Bone marrow (tissue), 2 donors: ENCODE measurements at places on chromosomes 13 and 19.

DNA sequence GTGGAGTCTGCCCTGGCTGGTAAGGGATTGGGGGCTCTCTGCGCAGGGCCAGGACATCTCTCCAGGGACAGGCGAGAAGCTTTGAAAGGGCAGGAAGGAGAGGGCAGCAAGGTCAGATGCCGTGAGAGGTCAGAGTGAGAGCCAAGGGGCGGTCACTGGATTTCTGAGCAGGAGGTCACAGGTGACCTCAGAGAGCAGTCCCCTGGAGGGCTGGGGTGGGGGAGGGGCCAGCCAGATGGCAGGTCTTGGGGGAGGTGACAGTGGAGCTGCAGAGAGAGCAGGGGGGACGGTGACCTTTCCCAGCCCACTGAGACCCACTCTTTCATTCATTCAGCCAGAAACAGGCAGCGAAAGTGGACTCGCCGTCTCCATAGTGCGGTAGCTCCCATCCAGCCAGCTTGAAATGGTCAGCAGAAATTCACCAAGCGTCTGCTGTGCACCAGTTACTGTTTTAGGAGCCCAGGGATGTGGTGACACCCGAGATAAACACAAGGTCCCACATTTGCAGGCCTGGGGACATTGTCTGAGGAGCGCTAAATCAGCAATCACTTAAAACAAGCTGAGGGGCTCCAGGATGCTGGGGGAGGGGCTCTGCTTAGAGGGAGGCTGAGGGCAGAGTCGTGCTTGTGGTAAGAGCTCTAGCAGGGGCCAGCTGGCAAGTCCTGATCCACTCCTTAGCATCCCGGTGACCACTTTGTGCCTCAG is 10.2 kb downstream of the CARM1 start:
- no peak for DNase-seq

- no peak for DNase-seq
Observed at GRCh38 chr13:95368998-95369397, 67.7 kb upstream of the ABCC4 start.

DNA sequence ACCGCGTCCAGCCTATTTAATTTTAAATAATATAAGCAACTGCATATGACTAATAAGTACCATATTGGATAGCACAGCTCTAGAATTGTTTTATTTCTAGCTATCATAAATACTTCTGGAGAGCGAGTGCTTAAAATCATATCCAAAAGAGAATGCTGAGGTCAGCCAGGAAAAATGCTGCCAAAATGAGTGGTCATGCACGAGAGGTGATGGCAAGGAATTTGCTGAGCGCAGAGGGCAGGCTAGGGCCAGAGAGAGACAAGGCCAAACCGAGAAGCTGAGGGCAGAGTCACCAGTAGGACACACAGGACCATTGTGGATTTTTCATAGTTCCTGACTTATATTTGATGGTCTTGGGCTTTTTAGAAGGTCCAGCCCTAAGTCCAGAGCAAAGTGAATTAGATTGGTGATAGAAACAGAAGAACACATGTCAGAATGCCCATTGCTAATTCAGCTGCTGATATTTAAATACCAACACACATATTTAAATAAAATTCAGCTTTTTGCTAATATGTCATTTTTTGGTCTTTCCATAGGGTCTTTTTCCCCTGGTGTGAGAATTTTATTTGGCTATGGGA is 33.6 kb upstream of the UBL3 start:
- no peak for DNase-seq

GRCh38 chr19:51689751-51690453 is 3.2 kb upstream of the SPACA6 start:
- DNase-seq = no peak

GRCh38 chr19:6239401-6239844 is 40.4 kb downstream of the MLLT1 start:
- no peak for DNase-seq

- no peak for DNase-seq
Observed at GRCh38 chr13:96844616-96845015, 149.7 kb downstream of the OXGR1 start.

DNA sequence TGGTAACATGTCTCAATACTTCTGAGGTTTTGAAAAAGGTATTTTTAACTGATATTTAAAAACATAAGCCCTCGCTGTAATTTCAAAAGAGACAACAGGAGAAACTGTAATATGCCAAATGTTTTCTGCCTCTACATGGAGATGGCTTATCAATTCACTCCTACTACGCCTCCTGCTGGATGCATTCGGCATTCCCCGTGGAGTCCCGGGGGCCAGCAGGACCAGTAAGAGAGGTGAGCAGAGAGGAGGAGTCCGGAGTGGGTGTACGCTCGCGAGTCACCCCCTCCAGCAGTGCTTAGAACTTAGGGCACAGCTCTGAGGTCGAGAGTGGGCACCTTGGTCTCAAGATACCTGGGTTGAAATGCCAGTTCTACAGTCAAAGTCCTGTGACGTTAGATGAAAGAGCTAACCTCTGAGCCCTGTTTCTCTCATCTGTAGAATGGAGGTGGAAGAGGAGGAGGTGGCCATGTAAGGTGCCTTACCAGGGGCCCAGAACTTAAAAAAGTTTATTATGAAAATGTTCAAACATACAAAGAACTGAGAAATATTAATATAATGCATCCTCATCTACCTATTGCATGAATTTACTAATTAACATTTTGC is 110.2 kb downstream of the STK24 start:
- DNase-seq = no peak

DNA sequence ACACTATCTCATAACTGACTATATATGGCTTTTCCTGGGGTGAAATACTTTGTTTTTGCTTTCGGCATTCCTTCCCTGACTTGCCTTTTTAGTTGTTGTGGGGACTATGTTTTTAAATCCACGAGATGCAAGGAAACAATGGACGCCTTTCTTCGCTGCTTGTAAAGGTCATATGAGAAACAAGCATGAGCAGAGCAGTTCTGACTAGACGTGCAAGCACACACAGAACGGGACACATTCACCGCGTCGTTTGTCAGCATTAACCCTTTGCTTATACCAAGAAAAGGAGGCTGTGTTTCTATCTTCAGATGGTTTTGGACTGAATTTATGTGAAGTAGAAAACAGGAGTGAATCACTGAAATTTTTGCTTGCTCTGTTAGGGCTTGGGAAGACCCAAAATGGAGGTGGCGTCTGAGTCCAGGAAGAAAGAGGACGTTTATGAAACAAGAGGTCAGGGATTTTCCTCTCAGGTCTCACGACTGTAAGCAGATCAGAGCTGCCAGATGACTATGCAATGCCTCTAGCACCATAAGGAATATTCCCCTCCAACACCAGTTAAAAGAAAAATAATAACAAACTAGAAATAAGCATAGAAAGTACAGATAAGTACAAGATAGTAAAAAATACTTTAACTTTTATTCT is 358.9 kb downstream of the DLEU7 start:
- DNase-seq = no peak

GRCh38 chr19:30053558-30053957 is 111.5 kb downstream of the URI1 start:
- no peak for DNase-seq

GRCh38 chr19:39708594-39708993 is 4.3 kb downstream of the LGALS14 start:
- no peak for DNase-seq

DNA sequence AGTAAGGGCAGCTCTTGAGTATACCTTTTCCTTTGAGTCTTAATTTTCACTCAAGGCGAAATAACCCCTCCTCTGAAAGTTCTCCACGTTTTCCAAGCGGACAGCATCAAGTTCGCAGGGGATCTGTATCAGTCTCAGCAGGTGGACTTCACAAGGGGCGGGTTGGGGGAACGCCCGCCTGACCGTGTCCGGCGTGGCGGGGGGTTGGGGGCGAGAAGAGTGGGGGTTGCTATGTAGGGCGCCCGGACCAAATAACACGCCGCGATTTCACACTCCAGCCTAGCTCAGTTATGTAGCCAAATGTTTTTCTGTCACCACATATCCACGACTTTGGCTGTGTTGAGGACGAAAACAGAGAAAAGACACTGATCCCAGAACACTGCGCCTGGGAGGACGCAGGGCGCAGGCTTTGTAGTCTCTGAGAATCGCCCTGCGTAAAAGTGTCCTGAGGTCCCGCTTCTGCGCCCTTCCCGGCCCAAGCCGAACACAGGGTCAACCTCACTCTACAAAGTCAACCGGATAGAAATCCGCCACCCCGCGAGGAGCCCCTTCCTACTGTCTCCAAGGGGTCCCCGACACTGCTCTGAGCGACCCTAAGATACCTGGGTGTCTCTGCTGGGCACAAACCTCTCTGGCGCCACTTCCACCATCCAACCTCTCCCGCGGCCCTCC is 524 bp downstream of the RUBCNL start:
- DNase-seq = no peak
